Cardiac muscle cell (in vitro differentiated cells and primary cell): ENCODE measurements at places on chromosomes 7 and 10.
A peak's percentile ranks its signal among the peaks of the same experiment; 100 is the strongest.

DNA sequence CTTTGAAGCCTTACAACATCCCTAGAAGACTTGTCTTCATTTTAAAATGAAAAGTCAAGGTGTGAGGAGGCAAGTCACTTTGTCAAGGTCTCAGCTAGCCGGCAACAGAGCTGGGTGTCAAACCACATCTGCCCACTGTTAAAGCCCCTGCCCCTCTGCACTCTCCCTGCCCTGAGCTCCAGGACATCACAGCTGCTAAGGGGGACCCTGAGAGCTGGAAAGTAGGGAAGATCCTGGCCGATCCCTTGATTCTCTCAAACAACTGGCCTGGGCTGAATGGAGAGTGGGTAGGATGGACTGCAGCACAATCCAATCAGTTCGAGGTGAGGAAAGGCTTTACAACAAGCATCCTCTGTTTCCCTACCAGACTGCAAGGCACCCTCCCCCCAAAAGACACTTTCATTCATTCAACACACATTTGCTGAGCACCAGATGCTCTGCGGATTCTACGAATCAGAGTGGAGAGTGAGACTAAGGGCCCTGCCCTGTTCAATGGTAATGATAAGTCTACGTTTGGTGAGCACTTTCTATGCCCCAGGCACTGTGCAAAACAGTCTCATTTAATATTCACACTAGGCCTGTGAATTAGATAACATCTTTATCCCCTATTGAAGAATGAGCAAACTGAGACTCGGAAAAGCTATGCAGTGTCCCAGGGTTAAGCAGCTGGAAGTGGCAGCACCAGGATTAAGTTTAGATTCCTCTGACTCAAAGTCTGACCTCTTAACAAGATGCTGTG lies 148.1 kb downstream of the HERPUD2 start:
- H3K27ac ChIP-seq: no peak overlapping the region
- H3K4me1 ChIP-seq: no peaks in the 10 kb centered on the region
- H3K27me3 ChIP-seq: no peaks in the 10 kb centered on the region

- DNase-seq: peak; percentile 6
- no peak overlapping the region for H3K4me3 ChIP-seq
- H3K4me1 ChIP-seq: peaks cover 16% of the 10 kb centered on the region
- no peak overlapping the region for H3K27ac ChIP-seq
- H3K36me3 ChIP-seq: no peaks in the 10 kb centered on the region
- no peaks in the 10 kb centered on the region for H3K27me3 ChIP-seq
Measured at GRCh38 chr7:139431459-139431858, 52.0 kb downstream of the KLRG2 start.

DNA sequence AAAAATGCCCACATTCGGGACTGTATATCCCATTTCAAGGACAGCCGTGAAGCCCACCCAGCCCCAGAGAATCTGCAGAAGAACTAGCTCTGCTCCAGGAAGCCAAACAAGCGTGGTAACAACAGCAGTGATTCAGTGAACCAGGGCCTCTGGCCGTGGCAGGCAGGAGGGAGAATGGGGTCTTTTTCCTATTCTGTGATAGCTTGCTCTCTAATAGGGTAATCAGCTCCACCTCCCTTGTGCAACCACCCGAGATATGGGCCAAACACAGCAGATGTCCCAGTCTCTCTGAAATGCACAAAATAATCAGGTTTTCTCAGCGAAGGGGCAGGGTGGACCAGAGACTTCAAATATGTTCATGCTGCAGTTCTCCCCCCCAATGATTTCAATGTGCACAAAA lies 35.8 kb downstream of the CHST15 start:
- no peak for DNase-seq
- H3K36me3 ChIP-seq: no peaks in the 10 kb centered on the region
- no peaks in the 10 kb centered on the region for H3K27me3 ChIP-seq
- H3K4me1 ChIP-seq: no peaks in the 10 kb centered on the region

- no peaks in the 10 kb centered on the region for H3K36me3 ChIP-seq
- DNase-seq: no peak
- H3K27ac ChIP-seq: no peak overlapping the region
- H3K4me3 ChIP-seq: no peak overlapping the region
Measured at GRCh38 chr10:91335147-91335546, 75.0 kb upstream of the HECTD2 start.

- peaks cover 100% of the 10 kb centered on the region for H3K27me3 ChIP-seq
- H3K4me3 ChIP-seq: no peak overlapping the region
- no peaks in the 10 kb centered on the region for H3K4me1 ChIP-seq
Measured at GRCh38 chr10:23186697-23187096, 5.4 kb upstream of the PTF1A start.

GRCh38 chr7:138342990-138343389 lies 117.1 kb upstream of the TRIM24 start:
- H3K4me3 ChIP-seq: no peak overlapping the region
- no peak overlapping the region for H3K27ac ChIP-seq
- H3K36me3 ChIP-seq: no peaks in the 10 kb centered on the region
- no peaks in the 10 kb centered on the region for H3K4me1 ChIP-seq
- no peaks in the 10 kb centered on the region for H3K27me3 ChIP-seq
- DNase-seq: no peak

GRCh38 chr10:132604686-132605085 lies 67.1 kb downstream of the INPP5A start:
- peaks cover 15% of the 10 kb centered on the region for H3K4me1 ChIP-seq
- no peak for DNase-seq
- H3K27ac ChIP-seq: no peak overlapping the region
- H3K4me3 ChIP-seq: no peak overlapping the region

- H3K27ac ChIP-seq: no peak overlapping the region
- peaks cover 3% of the 10 kb centered on the region for H3K4me1 ChIP-seq
- no peaks in the 10 kb centered on the region for H3K36me3 ChIP-seq
Measured at GRCh38 chr7:41885078-41885477, 182.2 kb upstream of the INHBA start.

GRCh38 chr7:37440738-37441385 lies 7.8 kb downstream of the ELMO1 start:
- no peak overlapping the region for H3K27ac ChIP-seq
- H3K36me3 ChIP-seq: no peaks in the 10 kb centered on the region
- DNase-seq: no peak
- peaks cover 11% of the 10 kb centered on the region for H3K4me1 ChIP-seq
- H3K27me3 ChIP-seq: no peaks in the 10 kb centered on the region

DNA sequence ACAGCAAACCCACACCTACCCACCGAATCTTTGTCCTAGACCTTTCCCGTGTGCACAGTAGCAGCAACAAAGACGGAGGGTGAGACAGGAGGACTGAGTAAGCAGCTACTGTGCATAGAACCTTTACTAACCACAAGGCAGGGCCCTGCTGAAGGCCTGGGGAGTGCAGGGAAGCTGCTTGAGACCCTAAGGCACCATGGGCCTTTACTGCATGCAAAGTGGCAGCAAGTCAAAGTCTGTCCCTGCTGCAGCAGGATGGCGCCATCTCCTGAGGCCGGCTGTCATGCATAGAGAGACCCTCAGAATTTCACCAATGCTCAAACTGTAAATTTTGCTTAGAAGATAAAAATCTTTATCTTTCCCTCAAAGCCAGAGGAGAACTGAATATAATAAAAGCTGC lies 610.5 kb downstream of the ACTR3B start:
- DNase-seq: no peak
- no peak overlapping the region for H3K27ac ChIP-seq
- H3K4me3 ChIP-seq: no peak overlapping the region
- no peaks in the 10 kb centered on the region for H3K27me3 ChIP-seq

DNA sequence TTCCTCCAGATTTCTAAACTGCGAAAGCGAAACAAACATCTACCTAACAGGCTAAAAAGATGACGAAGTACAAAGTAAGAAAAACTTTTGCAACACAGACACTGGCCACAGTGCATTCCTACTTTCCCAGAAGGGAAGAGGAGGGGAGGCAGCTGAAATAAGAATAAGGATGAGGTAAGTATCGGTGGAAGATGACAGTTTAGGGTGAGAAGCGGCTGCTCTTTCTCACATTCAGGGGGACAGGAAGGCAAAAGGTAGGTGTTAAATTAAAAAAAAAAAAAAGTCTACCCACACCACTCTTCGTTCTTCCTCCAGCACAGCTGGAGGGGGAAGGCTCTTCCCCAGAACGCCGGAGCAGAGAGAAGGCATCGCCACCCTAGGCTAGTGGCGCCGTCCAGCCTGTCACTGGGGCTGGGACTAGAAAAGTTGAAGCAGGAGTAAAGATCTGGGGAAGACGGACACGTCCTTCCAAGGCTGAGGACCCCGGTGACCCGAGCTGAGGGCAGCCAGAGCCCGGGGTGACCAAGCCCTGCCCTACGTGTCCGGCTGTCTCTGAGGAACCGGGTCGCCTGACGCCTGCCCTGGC lies 846 bp downstream of the DNAJC1 start:
- DNase-seq: peak; percentile 76
- H3K4me3 ChIP-seq: peak overlapping the region; percentile 67
- peaks cover 7% of the 10 kb centered on the region for H3K4me1 ChIP-seq
- peak overlapping the region; percentile 93 for H3K27ac ChIP-seq
- H3K27me3 ChIP-seq: no peaks in the 10 kb centered on the region
- no peaks in the 10 kb centered on the region for H3K36me3 ChIP-seq

DNA sequence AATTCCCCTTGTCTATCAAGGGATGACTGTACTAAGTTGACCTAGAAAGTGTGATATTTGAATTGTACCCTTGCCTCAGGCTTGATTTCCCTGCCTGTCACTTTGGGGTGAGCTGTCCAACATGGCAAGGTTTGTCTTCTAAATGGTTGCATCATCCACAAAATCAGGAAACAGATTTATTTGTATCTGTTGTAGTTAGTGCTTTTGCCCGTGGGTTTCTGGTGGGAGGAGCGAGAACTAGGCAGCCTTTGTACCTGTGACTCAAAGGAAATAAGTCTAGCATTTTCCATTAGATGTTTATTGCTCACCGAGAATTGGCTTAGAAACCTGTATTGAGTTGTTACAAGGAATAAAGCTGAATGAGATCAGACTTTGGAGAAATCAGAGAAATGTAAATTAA lies 650.8 kb downstream of the LRMDA start:
- no peaks in the 10 kb centered on the region for H3K27me3 ChIP-seq
- H3K4me3 ChIP-seq: no peak overlapping the region
- H3K27ac ChIP-seq: no peak overlapping the region

GRCh38 chr10:15369256-15370211 lies 1.6 kb downstream of the FAM171A1 start:
- no peak overlapping the region for H3K27ac ChIP-seq
- DNase-seq: peak; percentile 11

DNA sequence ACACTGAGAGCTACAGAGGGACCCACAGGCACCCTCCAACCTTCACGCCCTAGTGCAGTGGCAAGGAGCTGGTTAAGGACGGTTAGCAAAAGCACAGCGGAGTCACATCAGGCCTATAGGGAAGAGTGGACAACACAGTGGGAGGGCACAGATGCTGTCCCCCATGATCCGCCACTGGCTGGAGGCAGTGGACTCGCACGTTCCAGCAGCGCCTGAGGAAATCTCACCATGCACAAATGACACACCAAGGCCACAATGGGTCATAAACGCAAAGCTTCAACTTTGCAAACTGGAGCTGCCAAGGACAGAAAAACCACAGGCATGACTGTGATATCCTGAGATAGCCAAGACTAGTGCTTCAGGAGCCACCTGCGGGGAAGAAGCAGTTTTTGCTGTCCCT lies 58.8 kb downstream of the GRB10 start:
- no peak overlapping the region for H3K27ac ChIP-seq
- H3K4me1 ChIP-seq: peaks cover 29% of the 10 kb centered on the region
- no peaks in the 10 kb centered on the region for H3K36me3 ChIP-seq
- no peak overlapping the region for H3K4me3 ChIP-seq
- no peaks in the 10 kb centered on the region for H3K27me3 ChIP-seq

DNA sequence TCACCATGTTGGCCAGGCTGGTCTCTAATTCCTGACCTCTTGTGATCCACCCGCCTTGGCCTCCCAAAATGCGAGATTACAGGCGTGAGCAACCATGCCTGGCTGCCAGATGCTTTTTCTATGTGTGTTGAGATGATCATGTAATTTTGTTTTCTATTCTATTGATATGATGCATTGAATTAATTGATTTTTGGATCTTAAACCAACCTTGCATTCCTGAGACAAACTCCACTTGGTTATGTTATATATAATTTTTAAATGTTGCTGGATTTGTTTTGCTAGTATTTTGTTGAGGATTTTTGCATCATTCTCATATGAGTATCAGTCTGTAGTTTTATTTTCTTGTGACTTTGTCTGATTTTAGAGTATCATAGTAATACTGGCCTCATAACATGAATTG lies 192.8 kb downstream of the ADK start:
- H3K27ac ChIP-seq: no peak overlapping the region
- no peaks in the 10 kb centered on the region for H3K27me3 ChIP-seq
- no peak for DNase-seq
- H3K4me1 ChIP-seq: no peaks in the 10 kb centered on the region
- no peaks in the 10 kb centered on the region for H3K36me3 ChIP-seq
